ENCODE measurements at places on chromosomes 1 and 21. TPM values are rescaled to one million over a fixed set of nuclear protein-coding genes. Genes with fewer than 3 reads are reported as not detected.

The GABPA gene
- 9.4 TPM for total RNA-seq

The CYP4Z1 gene
- total RNA-seq, result not detected

The ARHGAP29 gene
- 9.6 TPM for total RNA-seq

The IVL gene
- not detected for total RNA-seq

The C1orf159 gene
- 5.4 TPM for total RNA-seq

The CCDC17 gene
- total RNA-seq, result 1.4 TPM

The ADCY10 gene
- 0.20 TPM for total RNA-seq

All from pancreas (tissue), 10 donors.